ENCODE measurements at places on chromosomes 7 and 10. TPM values are rescaled to one million over a fixed set of nuclear protein-coding genes. Genes with fewer than 3 reads are reported as not detected.

The GBX1 gene
- not detected for total RNA-seq

The ABCA13 gene
- not detected for total RNA-seq

DNA sequence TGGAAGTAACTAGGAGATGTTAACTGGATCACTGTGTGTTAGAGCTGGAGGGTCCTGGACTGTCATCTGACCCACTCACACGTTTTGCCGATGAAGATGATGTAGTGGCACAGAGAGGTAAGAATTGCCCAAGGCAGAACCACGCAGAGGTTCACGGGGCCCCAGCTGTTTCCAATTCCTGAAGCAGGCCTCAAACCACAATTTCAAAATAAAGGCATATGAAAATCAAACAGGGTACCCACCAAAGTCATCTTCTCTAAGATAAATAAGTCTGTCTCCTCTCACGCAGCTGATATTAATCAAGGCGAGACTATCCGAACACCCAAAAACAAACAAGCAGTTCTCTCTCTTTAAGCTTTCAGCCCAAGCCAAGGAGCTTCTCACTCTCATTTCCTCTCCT lies 113.3 kb upstream of the JCAD start:
- no peak for DNase-seq

- DNase-seq, result no peak
Observed at GRCh38 chr7:135224027-135224426, 9.6 kb upstream of the STRA8 start.

DNA sequence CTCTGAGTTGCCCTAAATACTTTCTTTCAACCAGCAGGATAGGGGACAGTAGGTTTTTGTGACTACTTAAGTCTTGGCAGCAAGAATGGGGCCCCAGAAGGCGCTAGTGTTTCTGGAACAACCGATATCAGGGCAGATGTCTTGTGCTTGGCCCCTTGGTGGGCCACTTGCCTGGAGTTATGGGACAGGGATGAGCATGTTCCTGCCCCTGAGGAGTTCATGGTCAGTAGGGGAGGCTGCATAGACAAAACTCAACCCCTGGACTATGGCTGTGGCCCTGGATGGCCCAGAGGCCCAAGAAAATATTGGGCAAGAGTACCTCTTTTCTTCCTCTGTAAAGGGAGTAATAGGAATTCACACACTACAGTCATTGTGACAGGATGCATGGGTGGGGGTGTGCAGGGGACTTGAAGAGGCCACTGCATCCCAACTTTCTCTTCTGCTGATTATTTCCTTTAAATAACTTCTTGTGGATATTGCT lies 57.7 kb upstream of the IGFBP3 start:
- DNase-seq, result no peak

Data from pulmonary artery endothelial cell (primary cell).